ENCODE measurements at places on chromosomes 11 and 22. TPM values are rescaled to one million over a fixed set of nuclear protein-coding genes. Genes with fewer than 3 reads are reported as not detected.

DNA sequence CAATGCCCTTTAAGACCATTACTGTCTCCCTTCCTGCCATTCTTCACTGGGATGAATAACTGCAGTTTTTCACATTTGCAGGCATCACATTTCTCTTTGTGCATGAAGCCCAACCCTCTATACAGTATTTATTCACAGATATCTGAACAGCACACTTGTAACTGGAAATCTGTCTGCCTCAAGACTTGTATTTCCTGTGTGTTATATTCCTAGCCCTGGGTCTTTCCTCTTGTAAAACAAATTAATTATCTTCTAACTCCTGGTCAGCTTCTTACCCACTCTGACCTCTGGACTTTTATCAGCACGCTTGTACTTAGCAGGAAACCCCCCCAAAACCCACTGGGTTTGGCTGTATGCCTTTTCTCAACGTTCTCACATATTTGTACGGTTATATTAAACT, 2.0 kb downstream of the CSRP3 start:
- H3K4me3 ChIP-seq, result no peak overlapping the region
- H3K27me3 ChIP-seq, result peaks cover 11% of the 10 kb centered on the region
- no peak overlapping the region for H3K27ac ChIP-seq
- H3K4me1 ChIP-seq, result peaks cover 5% of the 10 kb centered on the region
- DNase-seq, result no peak

- H3K27me3 ChIP-seq, result no peaks in the 10 kb centered on the region
- DNase-seq, result no peak
- no peak overlapping the region for H3K27ac ChIP-seq
- no peaks in the 10 kb centered on the region for H3K4me1 ChIP-seq
- H3K36me3 ChIP-seq, result peaks cover 2% of the 10 kb centered on the region
These were observed 105.8 kb upstream of the SLC5A12 start for GRCh38 chr11:26827567-26828081.

DNA sequence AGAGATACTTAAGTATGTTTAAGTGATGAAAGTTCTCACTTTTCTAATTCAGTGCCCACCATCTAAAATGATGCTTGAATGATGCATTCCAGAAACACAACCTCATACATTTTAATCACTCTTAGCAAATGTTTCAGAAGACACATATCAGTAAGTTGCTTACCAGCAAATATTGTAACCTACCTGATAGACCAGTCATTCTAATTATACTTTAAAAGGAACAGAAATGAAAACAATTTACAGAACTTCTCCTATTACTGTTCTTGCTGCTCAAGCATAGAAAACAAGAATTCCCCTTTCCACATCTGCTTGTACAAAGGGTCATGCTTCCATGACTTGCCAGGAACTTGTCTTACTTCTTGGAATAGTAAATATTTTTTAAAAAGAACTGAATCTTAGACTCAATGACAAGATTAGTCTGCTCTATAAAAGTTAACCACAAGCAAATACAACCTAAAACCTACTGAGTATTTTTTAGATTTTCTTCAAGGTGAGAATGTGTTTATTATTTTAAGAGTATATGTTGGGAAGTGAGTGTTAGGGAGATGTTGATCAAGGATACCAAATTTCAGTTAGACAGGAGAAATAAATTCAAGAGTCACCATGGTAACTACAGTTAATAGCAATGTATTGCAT, 82.0 kb upstream of the SC5D start:
- no peaks in the 10 kb centered on the region for H3K4me1 ChIP-seq
- no peak overlapping the region for H3K27ac ChIP-seq
- H3K36me3 ChIP-seq, result no peaks in the 10 kb centered on the region

DNA sequence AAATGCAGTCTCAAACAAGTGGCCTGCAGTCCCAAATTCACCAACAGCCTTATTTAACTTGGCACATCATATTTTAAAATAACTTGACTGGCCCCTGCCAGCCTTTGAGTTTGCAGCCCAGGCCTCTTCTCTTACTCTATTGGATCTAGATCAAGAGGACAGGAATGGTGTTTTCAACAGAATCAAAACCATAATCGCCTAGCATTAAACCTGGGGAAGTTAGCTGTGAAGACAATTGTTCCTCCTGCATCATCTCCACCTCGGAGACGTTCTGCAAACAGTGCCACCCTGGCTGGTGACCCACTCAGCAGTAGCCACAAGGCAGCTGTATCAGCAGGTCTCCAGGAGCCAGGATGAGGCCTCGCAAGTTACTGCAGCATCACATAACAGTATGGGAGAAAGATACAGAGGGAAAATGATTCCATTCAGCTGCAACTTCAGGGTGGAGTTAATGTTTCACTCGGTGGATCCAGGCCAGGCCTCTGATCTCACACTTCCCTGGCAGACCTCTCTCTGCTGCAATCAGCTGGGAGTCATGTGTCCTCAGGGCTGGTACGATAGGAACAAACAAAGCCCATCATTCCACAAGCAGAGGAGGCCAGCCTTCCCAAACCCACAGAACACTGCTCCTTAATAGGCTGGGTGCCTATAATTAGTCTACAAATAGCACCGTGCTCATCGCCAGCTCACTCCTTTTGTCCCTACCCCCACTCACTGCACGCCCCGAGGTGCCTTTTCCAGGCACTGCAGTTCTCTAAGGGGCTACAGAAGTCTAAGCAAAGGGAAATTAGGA, 18.6 kb upstream of the SCN2B start:
- H3K4me3 ChIP-seq, result no peak overlapping the region
- H3K27me3 ChIP-seq, result peaks cover under 1% of the 10 kb centered on the region
- no peak overlapping the region for H3K27ac ChIP-seq
- H3K36me3 ChIP-seq, result peaks cover 66% of the 10 kb centered on the region
- peaks cover 13% of the 10 kb centered on the region for H3K4me1 ChIP-seq

RAB38 gene
- 2.0 TPM for total RNA-seq

DLG2 gene
- total RNA-seq, result 2.1 TPM
